ENCODE measurements at places on chromosomes 3 and 15.

GRCh38 chr3:191051037-191051436 lies 148.0 kb upstream of the OSTN start:
- DNase-seq: no peak

DNA sequence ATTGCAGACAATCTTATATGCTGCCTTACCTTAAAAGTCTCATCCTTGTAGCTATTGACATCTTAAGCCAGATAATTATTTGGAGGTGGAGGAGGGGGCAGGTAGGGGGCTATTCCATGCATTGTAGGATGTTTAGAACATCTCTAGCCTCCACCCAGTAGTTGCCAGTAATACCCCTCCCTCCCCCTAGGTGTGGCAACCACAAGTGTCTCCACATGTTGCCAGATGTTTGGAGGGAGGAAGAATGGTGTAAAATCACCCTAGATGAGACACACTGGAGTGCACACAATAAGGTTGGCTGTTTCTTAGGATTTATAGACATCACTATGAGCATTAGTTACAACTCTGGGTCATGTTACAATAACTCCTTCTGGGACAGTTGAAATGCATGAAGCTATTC lies 27.4 kb downstream of the GORASP1 start:
- no peak for DNase-seq

- no peak for DNase-seq
Measured at GRCh38 chr3:51975852-51976549, 1.1 kb downstream of the ABHD14A start.

- DNase-seq: no peak
Measured at GRCh38 chr3:119417771-119418512, 45.5 kb downstream of the TMEM39A start.

- DNase-seq: no peak
Measured at GRCh38 chr3:15042936-15043335, 22.2 kb downstream of the MRPS25 start.

DNA sequence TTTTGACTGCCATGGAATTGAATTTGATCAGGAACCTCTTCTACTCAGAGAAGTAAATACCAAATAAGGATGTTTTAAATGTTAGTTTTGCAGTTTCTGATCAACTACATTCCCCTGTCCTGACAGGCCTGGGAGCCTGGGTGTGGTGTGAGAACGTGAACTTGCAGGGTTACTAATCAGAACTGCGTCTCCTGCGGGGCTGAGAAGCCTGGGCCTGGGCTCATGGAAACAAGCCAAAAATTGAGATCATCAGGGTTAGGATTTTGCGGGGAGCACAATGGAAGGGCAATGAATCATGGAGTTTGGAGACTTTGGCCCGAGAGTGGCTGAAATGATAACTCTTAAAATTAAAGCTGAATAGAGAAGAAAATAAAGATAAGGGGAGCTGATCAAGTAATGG lies 47.8 kb upstream of the C3orf70 start:
- no peak for DNase-seq

DNA sequence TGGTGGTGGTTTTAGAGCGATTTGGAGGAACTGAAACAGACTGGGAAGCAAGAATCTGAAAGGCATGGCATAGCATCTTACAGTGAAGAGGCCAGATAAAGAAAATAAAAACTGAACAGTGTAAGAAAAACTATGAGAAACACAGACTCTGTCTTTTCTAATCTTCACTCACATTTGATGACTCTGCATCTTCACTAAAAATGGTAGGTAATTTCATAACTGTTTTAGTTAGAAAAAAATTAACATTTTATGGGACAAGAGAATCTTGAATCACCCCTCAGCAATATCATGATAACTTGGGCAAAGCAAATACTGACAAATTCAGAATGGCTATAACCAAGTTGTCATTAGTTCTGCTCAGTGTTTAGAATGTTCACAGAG lies 812.6 kb downstream of the MCTP2 start:
- no peak for DNase-seq

- DNase-seq: peak; percentile 30
Measured at GRCh38 chr3:132180337-132180791, 136.8 kb upstream of the ACP3 start.

DNA sequence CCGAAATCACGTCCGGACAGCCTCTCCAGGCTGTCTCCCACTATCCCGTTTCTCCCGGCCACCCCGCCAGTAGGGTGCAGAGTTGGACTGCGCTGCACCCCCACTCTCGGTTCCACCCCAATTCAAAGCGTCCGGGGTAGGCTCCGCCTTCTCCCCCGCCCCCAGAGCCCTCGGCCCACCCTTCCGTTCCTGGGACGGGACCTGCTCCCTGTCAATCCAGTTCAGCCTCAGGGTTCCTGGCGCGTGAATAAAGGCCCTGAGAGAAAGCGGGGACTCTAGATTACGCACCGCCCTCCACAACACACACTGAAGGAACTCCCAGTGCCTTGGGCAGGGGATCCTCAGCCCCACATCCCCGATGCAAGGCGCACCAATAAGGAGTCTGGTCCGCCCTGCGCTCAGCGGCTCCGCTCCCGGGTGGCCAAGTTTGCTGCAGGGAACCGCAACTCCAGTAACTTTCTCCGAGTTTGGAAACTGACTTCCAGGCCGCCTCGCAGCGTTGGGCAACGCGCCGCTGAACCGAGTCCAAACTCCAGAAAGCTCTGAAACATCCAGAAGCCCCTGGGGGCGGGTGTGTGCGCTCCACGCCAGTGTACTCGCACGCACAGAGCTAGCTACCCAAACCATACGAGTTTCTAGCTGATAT lies 1.9 kb downstream of the ADAMTS9 start:
- no peak for DNase-seq

DNA sequence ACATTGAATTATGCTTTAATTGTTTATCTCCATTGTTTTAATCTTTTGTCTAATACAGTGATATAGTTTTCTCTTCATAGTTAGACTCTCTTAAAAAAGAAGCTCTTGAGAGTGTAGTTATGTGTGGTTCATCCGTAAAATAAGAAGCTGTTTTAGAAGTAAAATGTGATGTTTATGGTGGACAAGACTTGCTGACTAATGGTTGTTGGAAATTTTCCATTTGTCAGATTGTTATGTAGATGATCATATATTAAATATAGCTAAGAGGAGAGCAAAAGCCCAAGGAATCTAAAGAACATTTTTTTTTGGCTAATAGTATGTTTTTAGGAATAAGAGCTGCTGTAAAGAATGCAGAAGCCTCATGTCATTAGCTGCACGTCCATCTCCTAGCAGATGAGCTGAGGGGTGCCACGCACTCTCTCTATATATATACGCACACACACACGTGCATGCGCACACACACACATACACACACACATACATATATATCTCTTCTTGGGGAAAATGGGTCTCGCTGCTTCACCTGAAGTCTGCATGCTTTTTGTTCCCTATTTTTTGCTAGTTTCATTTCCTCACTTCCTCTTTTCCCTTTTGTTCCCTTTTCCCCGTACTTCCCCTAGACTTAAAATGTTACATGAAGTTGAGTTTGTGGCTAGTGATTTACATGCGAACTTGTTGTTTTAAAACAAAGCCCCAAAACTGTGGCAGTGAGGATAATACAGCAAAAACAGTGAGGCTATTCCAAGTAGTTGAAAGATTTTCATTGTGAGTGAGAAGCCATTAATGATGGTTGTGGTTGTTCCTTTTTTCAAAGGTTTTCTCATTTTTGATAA lies 107.8 kb downstream of the MBNL1 start:
- no peak for DNase-seq

GRCh38 chr3:29594261-29594660 lies 313.4 kb downstream of the RBMS3 start:
- DNase-seq: no peak

DNA sequence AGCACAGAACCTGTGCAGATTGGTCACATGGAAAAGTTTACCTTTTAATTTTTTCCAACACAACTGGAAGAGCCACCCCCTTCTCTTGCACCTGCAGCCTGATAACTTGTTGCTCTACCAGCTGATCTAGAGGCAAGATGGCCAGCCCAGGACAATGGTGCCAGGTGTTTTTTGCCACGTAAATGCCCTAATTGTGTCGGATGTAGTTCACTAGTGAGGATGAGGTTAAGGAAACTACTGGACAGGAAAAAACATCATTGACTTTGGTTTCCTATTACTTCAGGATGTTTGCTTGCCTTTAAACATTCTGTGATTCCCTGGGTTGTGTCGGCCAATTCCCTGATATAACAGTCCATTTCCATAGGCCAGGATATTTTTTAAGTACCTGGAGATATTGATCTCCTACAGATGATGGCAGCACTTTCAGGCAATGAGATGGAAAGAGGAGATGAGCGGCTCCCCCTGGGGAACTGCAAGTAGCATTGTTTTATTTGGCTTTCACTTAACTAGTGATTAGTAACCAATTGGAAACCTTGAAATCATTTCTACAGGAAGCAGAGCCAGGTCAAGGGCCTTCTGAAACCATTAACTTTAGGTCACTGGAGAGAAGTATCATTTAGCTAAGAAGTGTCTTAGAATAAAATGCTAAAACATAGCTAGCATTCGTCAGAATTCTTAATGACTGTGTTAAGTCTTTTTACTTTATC lies 72.5 kb downstream of the OSBPL10 start:
- peak; percentile 20 for DNase-seq

- no peak for DNase-seq
Measured at GRCh38 chr3:188559856-188560255, 405.9 kb downstream of the LPP start.

DNA sequence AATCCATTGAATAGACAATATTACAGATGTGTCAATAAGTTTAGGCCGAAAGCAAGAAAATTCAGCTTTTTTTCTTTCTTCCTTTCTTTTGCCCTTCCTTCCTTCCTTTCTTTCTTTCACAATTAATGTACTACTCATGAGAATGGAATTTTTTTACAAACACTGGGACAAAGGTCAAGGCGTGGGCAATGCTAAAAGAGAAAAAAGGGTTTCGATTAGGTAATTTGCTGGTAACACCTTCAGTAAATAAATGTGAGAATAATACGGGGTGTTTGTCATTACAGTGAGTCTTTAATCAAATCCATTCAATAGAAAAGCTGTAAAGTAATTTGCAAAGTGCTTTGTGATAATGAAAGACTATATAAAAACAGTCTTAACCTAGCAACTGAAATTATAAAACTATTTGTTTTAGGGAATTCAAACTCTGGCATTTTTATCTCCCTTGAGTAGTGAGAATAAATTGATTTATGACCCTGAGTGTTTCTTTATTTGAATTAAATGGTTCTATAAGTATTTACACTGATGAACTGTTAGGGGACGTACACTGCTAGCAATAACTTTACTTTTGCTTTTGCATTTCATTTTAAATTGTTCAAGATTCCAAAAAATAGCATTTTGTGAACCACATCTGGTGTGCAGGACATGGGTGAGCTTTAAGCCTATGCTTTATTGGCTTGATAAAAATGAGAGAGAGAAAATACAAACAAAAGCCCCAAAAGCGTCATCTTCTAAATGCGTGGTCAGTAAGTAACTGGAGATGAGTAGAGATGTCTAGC lies 104.2 kb upstream of the THRB start:
- DNase-seq: no peak

DNA sequence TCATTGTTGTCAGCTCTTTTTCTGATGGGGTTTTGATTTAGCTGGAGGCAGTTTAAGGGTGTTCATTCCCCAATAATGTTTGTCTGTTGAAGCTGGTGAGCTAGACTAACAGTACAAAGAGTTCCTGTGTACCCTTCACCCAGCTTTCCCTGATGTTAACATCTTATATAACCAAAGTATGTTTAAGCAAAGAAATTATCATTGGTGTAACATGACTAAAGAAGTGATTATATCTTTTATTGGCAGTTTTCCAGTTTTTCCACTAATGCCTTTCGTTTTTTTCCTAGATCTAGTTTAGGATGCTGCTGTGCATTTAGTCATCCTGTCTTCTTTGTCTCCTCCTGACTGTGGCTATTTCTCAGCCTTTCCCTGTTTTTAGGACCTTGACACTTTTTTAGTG lies 165.6 kb downstream of the LPP start:
- no peak for DNase-seq

DNA sequence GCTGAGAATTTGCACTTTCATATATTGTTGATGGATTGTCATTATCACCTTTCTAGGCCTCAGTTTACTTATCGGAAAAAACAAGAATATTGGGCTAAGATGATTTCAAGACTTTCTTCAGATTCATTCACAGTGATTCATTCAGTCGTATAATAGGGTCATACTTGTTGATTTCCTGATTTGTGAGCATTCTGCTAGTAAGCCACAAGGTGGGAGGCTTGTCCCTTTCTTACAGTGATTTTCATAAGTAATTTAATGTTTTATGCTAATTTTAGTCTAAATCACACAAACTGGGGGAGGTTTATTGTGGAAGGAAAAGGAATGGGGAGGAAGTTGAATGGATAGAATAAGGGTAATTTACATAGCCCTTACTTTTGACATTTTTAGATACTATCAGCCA lies 126.8 kb upstream of the GOLGA6L4 start:
- no peak for DNase-seq

DNA sequence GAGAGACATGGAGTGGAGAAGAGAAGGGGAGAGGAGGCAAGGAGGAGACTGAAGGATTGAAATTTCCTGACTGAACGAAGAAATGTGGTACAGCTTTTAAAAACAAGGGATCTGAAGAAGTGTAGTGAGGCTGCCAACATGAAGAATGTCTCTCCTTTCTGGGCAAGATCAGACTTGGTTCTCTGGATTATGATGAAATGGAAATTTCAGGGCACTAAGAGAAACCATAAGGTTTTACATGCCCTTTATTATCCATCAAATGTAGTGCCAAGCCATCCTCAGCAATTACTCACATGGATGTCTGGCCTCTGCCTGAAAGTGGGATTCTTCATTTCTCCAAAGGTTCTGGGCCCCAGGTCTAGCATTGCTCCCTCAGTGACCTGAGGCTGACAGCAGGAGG lies 77.6 kb upstream of the CCDC80 start:
- no peak for DNase-seq

DNA sequence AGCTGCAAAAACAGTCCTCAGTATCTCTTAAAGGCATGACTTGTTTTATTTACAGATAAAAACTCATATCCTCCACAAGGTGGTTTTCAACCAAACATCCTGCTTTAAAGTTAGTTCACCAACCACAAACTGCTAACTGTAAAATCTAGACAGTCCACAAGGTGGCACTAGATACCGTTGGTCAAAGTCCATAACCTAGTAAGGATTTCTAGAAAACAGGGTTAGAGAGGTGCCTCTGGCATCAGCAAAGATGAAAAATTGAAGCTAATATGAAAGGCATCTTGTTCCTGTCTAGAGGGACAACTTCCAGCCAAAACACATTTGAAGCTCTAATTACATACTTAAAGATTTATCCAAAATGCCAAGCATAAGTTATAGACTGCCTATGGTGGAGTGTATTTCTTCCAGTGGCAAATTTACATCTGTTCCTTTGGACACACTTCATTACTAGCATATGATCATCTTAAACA lies 56.0 kb downstream of the ZMAT3 start:
- peak; percentile 10 for DNase-seq

- DNase-seq: no peak
Measured at GRCh38 chr3:20236603-20237002, 50.6 kb upstream of the SGO1 start.

DNA sequence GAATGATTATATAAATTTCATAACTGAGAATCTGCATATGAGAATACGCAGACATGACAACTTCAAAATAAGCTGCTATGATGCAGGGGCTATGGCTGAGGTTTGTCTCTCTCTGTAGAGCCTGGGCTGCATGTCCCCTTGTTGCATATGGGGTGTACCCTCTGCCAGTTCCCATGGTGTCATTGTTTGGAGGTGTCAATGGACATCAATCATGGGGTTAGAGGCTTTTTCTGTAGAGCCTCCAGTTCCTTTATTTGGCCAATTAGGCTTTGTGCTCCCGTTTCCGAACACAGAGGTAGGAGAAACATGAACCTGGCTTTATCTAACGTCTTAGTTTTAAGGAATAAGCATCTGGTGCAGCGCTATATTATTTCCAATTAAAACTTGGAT lies 77.3 kb upstream of the RARB start:
- DNase-seq: no peak
